ENCODE measurements at places on chromosomes 5 and 9.

DNA sequence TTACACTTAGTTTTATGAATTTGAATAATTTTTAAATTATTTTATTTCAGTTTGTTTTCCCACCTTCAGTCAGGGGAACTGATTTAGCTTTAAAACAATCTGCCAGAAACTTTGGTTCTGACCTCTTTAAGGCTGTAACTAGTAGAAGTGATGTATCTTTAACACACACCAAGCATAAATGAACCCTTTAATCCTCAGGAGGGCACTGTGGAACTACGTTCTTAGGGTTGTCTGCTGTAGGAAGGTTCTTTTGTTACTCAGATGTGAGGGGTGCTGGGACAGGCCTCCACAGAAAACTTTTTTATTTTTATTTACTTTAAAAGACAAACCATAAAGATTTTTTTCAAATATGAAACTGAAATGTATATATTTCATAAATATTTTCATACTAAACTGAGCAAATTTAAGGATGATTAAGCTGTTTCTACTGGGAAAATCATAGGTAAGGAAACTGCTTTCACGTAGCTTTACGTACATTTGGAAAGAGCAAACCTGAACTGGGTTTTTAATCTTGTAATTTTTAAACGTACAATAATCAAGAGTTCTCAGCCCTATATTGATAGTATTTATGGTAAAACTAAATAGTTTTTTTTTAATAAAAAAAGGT lies 5.3 kb downstream of the KLF4 start:
- DNase-seq: no peak

DNA sequence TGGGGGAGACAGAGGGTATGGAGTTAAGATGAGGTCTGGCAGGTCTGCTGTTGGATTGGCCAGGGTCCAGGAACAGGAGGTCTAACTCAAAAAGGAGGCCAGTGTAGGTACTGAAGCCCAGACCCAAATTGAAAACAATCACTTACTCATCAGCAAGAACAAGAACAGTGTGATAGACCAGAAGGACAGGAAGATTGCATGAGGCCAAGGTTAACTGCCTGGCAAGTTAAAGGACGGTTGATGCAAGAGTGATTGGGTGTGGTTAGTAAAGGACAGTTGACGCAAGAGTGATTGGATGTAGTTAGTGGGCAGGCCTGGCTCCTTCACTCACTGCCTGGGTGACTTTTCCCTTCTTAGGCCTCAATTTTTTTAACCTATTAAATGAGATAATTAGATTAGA lies 132.6 kb downstream of the PDZD2 start:
- DNase-seq: no peak

DNA sequence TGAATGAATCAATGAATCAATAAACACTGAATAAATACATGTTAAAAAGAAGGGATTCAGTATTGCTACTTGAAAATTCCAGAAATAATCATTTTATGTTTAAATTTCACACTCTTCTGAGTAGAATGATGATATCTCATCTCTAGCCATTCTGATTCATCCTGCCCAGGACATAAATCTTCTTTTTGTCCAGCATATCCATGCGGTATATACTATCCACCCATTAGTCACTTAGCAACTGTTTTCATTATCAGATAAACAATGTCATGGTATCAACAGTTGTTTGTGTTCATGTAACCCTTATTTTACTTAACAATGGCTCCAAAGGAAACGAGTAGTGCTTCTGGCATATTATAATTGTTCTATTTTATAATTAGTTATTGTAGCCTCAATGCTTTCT lies 432.4 kb upstream of the SMC2 start:
- no peak for DNase-seq

DNA sequence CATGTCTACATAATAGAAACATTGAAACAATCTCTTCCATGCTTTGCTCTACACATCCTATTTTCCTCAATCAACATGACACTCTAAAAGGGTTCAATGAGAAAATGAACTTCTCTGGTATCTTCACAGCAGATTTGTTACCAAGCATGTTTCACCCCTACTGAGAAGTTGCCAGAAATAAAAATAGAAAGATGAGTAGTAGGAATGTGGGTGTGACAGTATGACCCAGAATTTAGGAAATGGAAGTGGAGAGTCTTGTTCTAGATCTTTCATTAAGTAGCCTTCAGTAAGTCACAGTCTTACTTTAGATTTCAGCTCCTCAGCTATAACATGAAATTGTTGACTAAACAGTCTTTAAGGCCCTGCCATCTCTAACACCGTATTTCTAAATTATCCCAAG lies 581.8 kb downstream of the EFNA5 start:
- DNase-seq: no peak
